ENCODE measurements at places on chromosomes 3 and 15.

DNA sequence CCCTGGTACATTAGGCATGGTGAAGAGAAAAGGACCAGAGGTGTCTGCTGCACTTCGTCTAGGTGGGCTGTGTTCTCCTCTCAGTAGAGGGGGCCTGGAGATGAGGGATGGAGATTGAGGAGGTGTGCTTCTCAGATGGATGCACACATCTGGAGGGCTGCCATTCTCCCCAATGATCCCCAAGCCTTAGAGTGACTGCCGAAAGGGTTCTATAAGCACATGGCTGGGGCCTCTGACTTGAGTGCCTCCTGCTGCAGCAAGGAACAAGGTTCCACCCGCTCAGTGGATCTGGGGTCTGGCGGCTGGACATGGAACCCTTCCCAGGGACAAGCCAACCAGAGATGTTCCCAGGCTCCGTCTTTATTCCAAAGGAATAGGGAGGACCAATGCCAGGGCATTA lies 66.8 kb downstream of the CPN2 start:
- DNase-seq: no peak

DNA sequence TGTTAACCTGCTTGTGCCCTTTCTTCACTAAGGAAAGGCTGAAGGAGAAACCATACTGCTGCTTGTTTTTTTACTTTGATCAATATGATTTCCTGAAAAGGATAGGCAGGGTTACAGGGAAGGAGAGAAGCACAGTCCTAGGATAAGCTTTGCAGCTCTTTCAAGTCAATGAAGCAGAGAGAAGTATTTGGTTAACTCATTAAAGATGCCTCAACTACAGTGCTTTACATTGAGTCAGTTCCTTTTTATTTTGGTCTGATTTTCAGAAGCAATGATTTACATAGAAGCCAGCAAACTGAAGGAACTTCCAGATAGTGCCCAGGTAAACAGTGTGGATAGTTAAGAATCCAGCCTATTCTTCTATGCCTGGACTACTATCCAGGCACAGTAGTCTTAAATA lies 64.8 kb downstream of the ARIH1 start:
- no peak for DNase-seq

GRCh38 chr3:63354160-63354559 lies 76.1 kb downstream of the SYNPR start:
- no peak for DNase-seq

- no peak for DNase-seq
Observed at GRCh38 chr15:80777137-80777536, 2.0 kb upstream of the CEMIP start.

Data from T1000 (cell line).